ENCODE measurements at places on chromosomes 5 and 9. TPM values are rescaled to one million over a fixed set of nuclear protein-coding genes. Genes with fewer than 3 reads are reported as not detected.

- no peak for DNase-seq
Observed at GRCh38 chr5:89080467-89081116, 197.6 kb upstream of the MEF2C start.

DNA sequence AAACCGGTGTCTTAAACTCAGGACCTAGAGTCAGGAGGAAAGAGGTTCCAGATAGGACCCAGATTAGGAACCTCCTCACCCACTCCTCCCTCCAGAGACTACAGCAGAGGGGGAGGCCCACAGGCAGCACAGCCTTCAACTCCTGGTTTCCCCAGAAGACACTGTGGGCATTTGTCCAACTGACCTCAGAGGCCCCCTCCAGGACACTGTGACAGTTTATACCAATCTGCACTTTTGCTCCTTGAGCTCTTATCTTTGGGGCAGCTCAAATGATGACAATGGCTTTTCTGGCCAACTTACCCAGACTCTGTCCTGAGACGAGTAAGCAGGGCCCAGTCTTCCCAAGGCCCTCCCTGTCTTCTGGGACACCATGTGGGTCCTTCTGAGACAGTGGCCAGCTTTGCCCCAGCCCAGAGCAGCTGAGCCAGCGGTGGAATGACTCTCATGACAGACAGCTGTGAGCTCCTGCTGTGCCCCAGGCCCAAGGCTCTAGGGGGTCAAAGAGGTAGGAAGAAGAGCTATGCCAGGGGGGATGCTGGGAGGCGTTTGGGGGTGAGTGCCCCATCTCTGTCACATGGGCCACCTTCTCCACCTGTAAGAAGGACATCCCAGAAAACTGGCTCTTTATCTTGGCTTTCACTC is 14.3 kb downstream of the OR2V2 start:
- DNase-seq = no peak

The MORN5 gene
- polyA plus RNA-seq = 6.4 TPM

GRCh38 chr9:86775718-86776117 is 171.6 kb downstream of the GAS1 start:
- DNase-seq = no peak

The ORM2 gene
- polyA plus RNA-seq = 1.4 TPM

DNA sequence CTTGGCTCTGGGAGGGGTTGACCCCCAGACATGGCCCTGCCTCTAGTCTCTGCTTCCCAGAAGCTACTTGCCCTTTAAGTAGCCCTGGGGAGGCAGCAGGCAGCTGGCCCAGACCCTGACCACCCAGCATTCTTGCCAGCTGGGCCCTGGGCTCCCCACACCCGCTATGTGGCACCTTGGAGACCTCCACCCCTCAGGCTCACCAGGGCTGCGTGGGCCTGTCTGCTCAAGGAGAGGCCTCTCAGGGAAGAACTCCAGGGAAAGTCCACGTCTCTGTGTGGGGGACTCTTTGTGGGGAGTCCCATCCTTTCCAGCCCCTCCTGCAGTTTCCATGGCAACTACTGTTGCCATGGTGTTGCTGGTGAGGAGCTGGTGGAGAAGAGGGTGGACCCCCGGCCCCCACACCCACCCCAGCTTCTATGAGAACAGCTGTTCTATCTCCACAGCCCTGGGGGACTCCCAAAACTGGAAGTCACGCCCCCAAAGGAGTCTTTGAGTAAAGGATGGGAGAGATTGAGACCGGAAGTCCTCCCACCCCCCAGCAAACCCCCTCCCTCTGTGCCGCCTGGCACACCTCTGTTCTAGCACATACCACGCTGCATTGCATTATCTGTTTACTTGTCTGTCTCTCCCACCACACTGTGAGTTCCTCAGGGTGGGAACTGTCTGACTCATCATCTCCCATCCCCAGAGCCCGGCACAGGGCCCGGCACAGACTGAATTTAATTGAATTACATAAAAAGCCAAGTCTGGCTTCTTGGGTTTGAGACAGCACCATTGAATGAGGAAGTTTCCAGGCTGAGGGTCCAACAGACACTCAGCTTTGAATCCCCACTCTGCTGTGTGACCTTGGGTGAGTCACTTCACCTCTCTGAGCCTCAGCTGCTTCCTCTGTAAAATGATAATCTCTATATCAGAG is 12.6 kb downstream of the DNM1 start:
- no peak for DNase-seq

The IFNA21 gene
- polyA plus RNA-seq = 0.17 TPM

The GNA14 gene
- polyA plus RNA-seq = 8.4 TPM

GRCh38 chr5:175736652-175737051 is 78.8 kb downstream of the HRH2 start:
- DNase-seq = no peak

- no peak for DNase-seq
Observed at GRCh38 chr5:88673253-88674105, 209.5 kb downstream of the MEF2C start.

DNA sequence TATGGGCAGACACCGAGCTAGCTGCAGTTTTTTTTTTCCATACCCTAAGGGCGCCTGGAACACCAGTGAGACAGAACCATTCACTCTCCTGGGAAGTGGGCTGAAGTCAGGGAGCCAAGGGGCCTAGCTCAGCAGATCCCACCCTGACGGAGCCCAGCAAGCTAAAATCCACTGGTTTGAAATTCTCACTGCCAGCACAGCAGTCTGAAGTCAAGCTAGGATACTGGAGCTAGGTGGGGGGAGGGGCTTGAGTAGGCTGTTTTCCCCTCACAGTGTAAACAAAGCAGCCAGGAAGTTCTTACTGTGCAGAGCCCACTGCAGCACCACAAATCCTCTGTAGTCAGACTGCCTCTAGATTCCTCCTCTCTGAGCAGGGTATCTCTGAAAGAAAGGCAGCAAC is 151.7 kb upstream of the HCN1 start:
- DNase-seq = no peak

The NEUROG1 gene
- not detected for polyA plus RNA-seq

- DNase-seq = no peak
Observed at GRCh38 chr9:124606027-124606426, 98.8 kb upstream of the NR5A1 start.

DNA sequence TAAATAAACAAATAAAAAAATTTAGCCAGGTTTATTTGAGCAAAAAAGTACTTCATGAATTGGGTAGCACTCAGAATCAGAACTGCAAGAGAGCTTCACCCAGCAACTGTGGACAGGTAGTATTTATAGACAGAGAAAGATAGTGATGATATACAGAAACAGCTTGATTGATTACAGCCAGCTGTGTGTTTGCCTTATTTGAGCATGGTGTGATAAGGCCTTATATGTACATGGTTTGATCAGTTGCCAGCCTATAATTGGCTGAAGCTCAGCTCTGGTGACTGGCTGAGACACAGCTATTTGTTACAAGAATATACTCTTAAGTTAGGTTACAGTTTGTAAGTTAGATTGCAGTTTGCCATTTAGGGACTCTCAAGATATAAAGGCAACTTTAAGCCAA is 34.3 kb upstream of the ARL15 start:
- DNase-seq = no peak

The PCDHA9 gene
- polyA plus RNA-seq = 0.10 TPM

DNA sequence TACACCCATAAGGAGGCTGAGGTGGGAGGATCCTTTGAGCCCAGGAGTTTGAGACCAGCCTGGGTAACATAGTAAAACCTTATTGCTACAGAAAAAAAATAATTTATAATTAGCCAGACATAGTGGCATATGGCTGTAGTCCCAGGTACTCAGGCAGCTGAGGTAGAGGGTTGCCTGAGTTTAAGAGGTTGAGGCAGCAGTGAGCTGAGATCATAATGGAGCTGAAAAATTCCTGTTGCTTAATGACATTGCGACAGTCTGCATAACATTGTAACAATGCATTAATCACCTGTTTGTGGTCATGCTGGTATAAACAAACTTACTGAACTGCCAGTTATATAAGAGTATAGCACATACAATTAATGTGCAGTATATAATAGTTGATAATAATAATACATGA is 214.2 kb downstream of the TRIM32 start:
- no peak for DNase-seq

GRCh38 chr5:179839328-179840256 is 18.9 kb downstream of the SQSTM1 start:
- DNase-seq = no peak

- DNase-seq = no peak
Observed at GRCh38 chr5:157370967-157371366, 89.0 kb upstream of the NIPAL4 start.

GRCh38 chr5:71932655-71933338 is 174.5 kb upstream of the MAP1B start:
- DNase-seq = no peak

Data from right lung (tissue), 10 donors.